ENCODE measurements at places on chromosomes 3 and 15. TPM values are rescaled to one million over a fixed set of nuclear protein-coding genes. Genes with fewer than 3 reads are reported as not detected.

DNA sequence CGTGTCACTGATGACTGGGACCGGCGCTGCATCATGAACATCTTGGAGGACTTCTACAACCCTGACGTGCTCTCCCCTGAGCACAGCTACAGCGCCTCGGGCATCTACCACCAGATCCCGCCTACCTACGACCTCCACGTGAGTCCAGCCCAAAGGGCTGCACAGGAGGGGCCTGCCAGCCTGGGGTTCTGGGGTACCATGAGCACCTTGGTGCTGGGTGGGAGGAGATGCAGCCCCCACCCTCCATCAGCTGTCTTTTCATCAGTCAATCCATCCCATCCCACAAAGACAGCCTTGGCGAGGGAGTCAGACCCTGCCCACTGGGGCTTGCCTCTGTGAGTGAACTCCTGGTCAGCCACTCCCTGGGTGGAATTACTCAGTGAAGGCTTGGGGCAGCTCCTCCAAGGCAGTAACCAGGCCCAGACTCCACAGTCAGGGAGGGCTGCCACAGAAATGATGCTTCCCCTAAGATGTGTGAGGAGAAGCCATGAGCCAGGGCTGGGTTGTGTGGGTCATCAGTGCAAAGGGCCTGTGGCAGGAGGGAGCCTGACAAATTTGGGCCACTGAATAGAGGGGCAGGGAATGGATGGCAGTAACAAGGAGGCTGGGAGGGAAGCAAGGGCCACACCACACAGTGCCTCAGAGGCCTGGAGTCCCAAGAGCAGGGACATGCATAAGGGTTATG is 47.9 kb downstream of the SEMA3G start:
- no peak overlapping the region for H3K4me3 ChIP-seq
- no peaks in the 10 kb centered on the region for H3K27me3 ChIP-seq
- no peaks in the 10 kb centered on the region for H3K36me3 ChIP-seq
- peak; percentile 7 for DNase-seq
- H3K4me1 ChIP-seq = no peaks in the 10 kb centered on the region
- H3K27ac ChIP-seq = no peak overlapping the region

- H3K4me3 ChIP-seq = no peak overlapping the region
- no peak for DNase-seq
- H3K27ac ChIP-seq = no peak overlapping the region
- H3K36me3 ChIP-seq = no peaks in the 10 kb centered on the region
- no peaks in the 10 kb centered on the region for H3K27me3 ChIP-seq
- peaks cover 3% of the 10 kb centered on the region for H3K4me1 ChIP-seq
Observed at GRCh38 chr3:127666676-127667075, 6.1 kb upstream of the ABTB1 start.

GRCh38 chr3:168511428-168512014 is 415.8 kb upstream of the GOLIM4 start:
- no peaks in the 10 kb centered on the region for H3K27me3 ChIP-seq
- H3K4me3 ChIP-seq = no peak overlapping the region
- no peaks in the 10 kb centered on the region for H3K36me3 ChIP-seq
- DNase-seq = no peak
- H3K4me1 ChIP-seq = no peaks in the 10 kb centered on the region

GRCh38 chr3:13850161-13850945 is 29.5 kb downstream of the WNT7A start:
- H3K4me1 ChIP-seq = no peaks in the 10 kb centered on the region
- H3K36me3 ChIP-seq = no peaks in the 10 kb centered on the region

DNA sequence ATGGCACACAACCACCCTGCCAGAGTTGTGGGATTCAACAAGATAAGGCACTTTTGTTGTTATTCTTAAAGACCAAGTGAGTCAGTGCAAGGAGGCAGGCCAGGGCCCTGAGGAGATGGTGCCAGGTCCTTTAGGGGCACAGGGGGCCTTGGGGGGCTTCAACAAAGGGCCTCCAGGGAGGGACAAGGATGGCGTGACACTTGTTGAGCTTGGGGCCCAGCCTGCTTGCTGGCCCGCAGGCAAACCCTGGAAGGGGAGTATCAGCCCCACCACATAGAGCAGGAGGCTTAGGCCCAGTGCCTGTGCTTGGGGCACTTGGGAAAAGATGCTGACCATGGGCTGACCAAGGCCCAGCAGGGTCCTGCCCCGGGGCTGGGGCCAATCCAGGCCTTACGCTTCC is 5.5 kb downstream of the IQSEC1 start:
- H3K36me3 ChIP-seq = no peaks in the 10 kb centered on the region
- H3K27ac ChIP-seq = no peak overlapping the region
- no peak overlapping the region for H3K4me3 ChIP-seq
- no peaks in the 10 kb centered on the region for H3K27me3 ChIP-seq
- DNase-seq = no peak
- H3K4me1 ChIP-seq = no peaks in the 10 kb centered on the region

DNA sequence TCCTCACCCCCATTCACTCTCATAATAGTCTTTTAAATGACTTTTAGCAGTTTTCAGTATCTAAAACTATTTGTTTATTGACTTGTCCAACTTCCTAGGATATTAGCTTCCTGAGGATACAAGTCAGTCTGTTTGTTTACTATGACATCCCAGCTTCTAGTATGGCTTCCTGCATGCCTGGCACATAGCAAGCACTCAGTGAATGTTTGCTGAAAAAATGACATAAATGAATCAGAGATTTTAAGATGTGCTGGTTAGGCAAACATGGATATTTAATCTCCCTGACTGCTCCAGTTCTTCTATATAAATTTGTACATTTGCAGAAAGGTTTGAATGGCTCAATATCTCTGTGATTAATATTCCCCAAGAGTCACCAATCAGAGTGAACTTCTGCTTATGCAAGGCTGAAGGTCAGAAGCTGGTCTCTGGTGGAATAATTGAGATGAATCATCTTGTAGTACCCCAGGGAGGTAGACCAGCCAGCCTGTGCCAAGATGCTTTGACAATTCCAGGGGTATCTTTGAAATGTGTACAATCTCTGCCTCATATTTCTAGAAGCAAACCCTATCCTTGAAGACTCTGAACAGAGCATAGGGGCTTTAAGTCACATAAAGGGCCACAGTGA is 219.0 kb upstream of the LMCD1 start:
- no peaks in the 10 kb centered on the region for H3K4me1 ChIP-seq
- no peaks in the 10 kb centered on the region for H3K36me3 ChIP-seq
- no peak for DNase-seq

GRCh38 chr3:133765256-133765655 is 19.1 kb downstream of the TF start:
- no peak for DNase-seq
- H3K27me3 ChIP-seq = no peaks in the 10 kb centered on the region
- H3K4me3 ChIP-seq = no peak overlapping the region
- H3K27ac ChIP-seq = no peak overlapping the region
- no peaks in the 10 kb centered on the region for H3K4me1 ChIP-seq

DNA sequence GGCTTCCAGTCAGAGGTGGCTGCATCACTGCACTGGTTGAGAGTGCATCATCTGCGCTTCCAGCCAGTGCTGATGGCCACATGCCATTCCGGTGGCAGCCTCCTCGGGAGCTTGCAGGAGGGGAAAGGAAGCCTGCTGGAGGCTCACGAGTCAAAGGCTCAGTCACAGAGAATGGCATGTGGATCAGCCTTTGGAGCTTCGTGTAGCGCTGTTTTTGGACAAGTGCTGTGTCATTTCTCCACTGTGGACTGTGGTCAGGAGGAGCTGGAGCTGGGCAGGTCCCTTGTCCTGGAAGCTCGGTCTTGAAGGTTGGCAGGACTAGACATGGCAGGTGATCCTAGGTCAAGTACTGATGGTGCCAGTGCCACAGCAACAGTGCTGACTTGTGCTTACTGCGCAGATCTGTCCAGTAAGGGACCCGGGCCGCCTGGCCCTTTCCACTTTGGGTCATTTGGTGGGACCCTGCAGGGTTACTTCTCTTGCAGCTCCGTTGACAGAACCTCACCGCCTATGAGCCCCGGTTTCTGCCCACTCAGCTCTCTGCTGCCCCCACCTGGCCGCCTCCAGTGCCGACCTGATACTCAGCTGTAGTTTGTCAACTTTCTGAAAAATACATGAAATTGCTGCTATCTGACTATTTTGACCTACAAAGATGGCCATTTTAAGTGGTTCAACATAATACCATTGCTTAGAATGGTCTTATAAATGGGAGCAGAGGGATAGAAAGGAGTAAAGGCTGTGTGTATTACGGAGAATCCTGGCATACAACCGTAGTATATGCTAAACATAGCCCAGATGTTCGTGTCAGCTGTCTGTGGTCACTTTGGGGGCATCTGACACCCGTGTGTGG is 27.6 kb upstream of the TRPM1 start:
- H3K36me3 ChIP-seq = no peaks in the 10 kb centered on the region
- peak; percentile 88 for DNase-seq
- no peak overlapping the region for H3K27ac ChIP-seq
- H3K27me3 ChIP-seq = no peaks in the 10 kb centered on the region
- H3K4me3 ChIP-seq = no peak overlapping the region
- no peaks in the 10 kb centered on the region for H3K4me1 ChIP-seq

- H3K36me3 ChIP-seq = no peaks in the 10 kb centered on the region
- DNase-seq = no peak
- no peaks in the 10 kb centered on the region for H3K27me3 ChIP-seq
- H3K4me1 ChIP-seq = peaks cover 14% of the 10 kb centered on the region
- H3K4me3 ChIP-seq = no peak overlapping the region
Observed at GRCh38 chr3:73510334-73510733, 114.4 kb downstream of the PDZRN3 start.

GRCh38 chr3:194313560-194314387 is 37.4 kb downstream of the CPN2 start:
- DNase-seq = no peak
- no peaks in the 10 kb centered on the region for H3K27me3 ChIP-seq
- no peak overlapping the region for H3K27ac ChIP-seq
- H3K36me3 ChIP-seq = no peaks in the 10 kb centered on the region

- H3K36me3 ChIP-seq = no peaks in the 10 kb centered on the region
- no peaks in the 10 kb centered on the region for H3K4me1 ChIP-seq
- no peak for DNase-seq
- no peaks in the 10 kb centered on the region for H3K27me3 ChIP-seq
Observed at GRCh38 chr3:126300001-126300760, 57.0 kb downstream of the KLF15 start.

The TM2D3 gene
- 33.5 TPM for total RNA-seq

The GOLGA6D gene
- not detected for total RNA-seq

The RTP3 gene
- not detected for total RNA-seq

The FGD5 gene
- total RNA-seq = 3.3 TPM

The GATM gene
- 1,576 TPM for total RNA-seq

The GRK7 gene
- not detected for total RNA-seq

The SCN11A gene
- total RNA-seq = 0.03 TPM

Data from pancreas (tissue), 10 donors.